ENCODE measurements at places on chromosomes 5 and 9. TPM values are rescaled to one million over a fixed set of nuclear protein-coding genes. Genes with fewer than 3 reads are reported as not detected.

Gene ARL14EPL
- not detected for polyA plus RNA-seq

Gene SLC25A2
- polyA plus RNA-seq: 0.23 TPM

Gene SPAG8
- 10.4 TPM for polyA plus RNA-seq

Gene CYSRT1
- 13.2 TPM for polyA plus RNA-seq

Gene TEX48
- polyA plus RNA-seq: not detected

Gene GABBR2
- polyA plus RNA-seq: 6.3 TPM

Gene PCDHA4
- 1.00 TPM for polyA plus RNA-seq

Gene MARCHF11
- 1.7 TPM for polyA plus RNA-seq

DNA sequence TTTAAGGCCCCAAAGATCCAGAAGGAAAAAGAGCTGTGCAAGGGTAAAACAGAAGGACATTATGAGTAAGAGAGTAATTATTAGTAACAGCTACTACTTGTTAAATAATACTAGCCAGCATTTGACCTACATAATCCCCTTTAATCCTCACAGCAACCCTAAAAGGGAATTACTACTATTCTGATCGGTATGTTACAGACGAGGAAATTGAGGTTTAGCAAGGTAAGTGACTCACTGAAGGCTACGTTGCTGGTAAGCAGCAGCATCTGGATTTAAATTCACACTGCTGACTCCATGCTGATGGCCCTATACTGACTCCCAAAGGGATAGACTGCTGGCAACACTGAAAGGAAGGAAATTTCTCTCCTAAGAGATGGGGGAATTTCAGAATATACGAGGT, 3.7 kb upstream of the FSD1L start:
- no peak for DNase-seq

GRCh38 chr9:94920420-94921091, 194.1 kb downstream of the AOPEP start:
- DNase-seq: no peak

- DNase-seq: no peak
Observed at GRCh38 chr5:89028595-89029285, 145.8 kb upstream of the MEF2C start.

DNA sequence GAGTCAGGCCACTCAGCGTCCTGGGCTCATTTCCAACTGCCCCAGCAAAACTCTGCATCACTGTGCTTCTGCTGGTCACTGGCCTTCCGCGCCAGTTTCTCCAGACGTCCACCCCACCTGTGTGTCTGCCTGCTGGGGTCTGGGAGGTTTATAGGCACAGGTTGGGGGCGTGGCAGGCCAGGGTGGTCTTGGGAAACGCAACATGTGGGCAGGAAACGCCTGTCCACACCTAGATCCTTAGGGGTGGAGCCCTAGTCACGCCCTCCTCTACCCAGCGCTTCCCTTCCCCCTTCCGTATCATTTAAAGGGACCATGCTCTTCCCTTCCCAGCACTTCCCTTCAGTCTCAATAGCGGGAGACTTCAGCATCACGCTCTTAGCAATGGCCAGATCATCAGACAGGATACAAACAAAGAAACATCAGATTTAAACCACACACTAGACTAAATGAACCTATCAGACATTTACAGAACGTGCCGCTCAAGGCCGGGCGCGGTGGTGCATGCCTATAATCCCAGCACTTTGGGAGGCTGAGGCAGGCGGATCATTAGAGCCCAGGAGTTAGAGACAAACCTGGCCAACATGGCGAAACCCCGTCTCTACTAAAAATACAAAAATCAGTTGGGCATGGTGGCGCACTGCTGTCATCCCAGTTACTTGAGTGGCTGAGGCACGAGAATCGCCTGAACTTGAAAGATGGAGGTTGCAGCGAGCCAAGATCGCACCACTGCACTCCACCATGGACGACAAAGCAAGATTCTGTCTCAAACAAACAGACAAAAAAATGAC, 11.8 kb upstream of the BTNL9 start:
- no peak for DNase-seq

DNA sequence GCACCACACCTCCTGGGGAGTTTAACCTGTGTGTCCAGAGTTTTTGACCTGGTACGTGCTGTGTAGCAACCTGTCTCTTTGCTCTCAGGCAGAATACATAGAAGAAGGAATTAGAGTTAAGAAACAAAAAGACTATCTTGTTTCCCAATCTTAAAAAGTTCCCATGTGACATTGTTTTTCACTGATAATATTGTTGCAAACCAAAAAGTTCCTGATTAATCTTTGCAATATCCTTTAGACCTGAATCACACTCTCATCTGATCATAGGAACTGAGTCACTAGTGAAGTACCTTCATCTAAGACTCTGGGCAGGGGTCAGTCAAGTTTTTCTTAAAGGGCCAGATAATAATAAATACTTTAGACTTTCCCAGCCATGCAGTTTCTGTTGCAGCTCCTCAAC, 35.1 kb downstream of the BASP1 start:
- no peak for DNase-seq

GRCh38 chr9:121568343-121569265, 69.0 kb upstream of the GGTA1 start:
- no peak for DNase-seq

- DNase-seq: no peak
Observed at GRCh38 chr5:41087461-41087860, 16.3 kb upstream of the MROH2B start.

DNA sequence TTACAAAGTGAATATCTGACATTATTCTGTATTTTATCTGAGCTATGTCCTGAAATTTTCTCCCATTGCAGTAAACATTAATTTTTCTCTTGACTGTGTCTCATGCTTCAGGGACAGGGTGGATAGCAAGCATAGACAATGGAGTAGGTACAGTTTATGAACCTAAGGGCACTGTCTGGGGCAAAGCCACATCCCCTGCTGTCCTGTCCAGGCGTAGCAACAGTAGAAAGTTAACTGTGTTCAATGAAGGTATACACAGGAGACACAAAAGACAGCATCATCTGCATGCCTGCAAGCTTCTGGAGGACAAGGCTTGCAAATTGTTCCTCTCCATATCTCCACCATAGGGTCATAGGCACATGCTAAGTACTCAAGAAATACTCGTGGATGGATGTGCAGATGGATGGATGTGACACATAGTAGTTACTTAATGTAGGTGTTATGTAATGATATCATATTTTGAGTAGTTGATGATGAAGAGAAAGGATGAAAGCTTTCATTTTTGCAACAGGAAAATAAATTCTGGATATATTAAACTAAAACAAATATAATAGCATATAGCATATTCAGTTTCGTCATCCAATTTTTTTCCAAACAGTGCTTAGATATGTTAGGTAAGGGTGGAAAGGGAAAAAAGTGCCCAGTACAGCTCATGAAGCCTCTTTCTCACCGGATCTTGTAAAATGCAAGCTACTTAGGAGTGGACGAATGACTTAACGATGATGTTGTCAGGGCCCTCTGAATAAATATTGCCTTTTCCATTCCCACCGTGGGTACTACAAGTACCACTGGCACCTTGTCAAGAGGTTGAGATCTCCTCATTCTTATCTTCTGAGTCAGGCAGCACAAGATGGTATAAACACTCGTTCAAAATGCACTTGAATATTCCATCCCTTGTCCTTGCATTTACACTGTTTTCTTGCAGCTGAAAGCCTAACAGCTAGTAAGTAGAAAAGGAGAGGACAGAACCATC, 19.9 kb upstream of the ZSWIM6 start:
- no peak for DNase-seq

DNA sequence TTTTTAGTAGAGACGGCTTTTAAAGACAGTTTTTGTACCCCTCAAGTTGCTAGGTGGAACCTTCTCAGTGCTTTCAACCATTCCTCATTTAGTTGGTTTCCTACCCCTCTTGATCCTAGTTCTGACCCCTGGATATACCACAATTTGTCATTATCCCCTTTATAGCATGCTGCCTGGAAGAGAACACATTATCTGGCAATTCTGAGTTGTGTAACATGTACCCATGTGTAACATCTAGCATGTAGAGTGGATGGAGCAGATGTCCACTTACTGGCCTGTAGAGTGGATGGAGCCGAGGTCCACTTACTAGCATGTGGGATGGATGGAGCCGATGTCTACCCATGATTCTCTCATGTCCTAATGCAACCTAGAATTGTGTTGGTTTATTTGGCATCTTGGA, 7.5 kb downstream of the SLC36A1 start:
- no peak for DNase-seq

DNA sequence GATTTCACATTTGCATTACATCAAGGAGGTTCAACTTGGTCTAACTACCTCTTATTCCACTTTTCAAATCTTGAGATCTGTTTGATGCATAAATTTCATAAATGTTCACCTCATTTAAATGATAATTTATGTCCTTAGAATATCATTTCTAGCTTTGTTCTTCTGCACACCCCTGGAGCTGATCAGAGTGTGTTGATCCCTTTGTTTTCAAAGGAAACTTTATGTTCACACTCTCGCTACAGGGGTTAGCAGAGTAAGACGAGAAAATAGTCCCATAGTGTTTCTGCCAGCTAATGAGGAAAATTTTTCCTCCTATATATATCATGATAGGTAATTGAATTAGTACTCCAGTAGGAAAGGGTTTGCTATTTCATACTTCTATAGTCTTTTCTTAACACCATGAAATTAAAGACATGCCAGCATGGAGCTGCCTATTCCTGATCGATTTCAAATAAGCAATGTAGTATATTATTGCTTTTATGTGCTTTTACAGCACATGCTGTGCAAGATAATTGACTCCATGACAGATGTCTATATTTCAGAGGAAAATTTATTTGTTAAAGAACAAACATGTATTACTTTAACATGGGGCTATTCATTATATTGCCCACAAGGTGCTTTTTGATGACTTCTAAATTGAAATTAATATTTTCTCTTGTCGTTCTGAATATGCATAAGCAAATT, 4.8 kb upstream of the PAM start:
- DNase-seq: no peak

DNA sequence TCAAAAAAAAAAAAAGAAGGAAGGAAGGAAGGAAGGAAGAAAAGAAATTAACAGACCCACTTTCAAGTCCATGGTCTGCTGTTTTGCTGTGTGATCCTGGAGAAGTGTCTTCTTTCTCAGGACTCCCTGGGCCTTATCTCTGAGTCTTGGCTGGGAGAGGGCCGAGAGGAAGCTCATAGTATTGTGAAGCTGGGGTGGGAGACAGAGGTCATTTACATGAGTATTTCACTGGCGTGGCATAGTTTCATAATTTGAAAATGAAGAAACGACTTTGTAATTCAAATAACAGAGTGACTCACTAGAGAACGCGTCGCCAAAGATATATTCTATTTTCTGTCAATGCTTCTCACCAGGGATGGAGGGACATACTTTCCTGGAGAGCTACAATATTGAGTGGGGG, 2.4 kb upstream of the C9orf50 start:
- no peak for DNase-seq

DNA sequence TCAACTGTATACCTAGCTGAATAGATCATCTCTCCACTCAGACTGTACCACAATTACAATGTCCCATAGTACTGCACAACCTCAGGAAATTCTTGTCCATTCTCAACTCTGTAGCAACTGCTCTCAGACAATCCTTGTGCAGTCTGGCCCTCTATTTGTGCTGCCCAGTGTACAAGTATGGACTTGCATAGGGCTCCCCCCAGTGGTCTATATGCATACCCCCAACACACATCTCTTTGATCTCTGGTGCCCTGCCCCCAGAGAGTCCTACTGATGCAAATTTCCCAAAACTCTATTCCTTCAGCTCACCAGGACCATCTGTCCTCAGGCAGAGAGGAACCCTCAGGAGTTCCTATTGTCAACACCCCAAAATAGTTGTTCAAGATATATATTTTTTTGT, 205.3 kb downstream of the SLCO4C1 start:
- no peak for DNase-seq

- no peak for DNase-seq
Observed at GRCh38 chr5:14237317-14238086, 94.4 kb downstream of the TRIO start.

- DNase-seq: no peak
Observed at GRCh38 chr9:9612755-9613154, 1000.0 kb downstream of the PTPRD start.

GRCh38 chr9:73118286-73118685, 33.4 kb upstream of the ANXA1 start:
- DNase-seq: no peak

DNA sequence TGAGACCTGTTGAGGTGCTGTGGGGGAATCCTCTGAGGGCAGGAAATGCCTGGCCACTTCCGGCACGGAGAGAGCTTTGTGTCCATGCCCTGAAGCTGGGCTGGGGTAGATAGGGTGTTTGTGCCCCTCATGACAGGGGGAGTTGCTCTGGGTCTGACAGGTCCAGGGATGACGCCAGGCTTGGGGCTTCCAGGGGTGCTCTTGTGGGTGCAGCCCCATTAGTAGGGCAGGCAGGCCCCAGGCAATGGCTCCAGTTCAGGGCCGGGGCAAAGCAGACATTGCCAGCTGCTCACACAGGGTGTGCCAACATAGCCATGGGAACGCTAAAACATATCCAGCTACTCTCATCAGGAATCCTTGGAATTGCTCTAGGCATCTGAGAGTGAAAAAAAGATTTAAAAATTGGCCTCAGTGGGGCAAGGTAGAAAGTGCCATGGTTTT, 21.1 kb downstream of the PITX1 start:
- no peak for DNase-seq

- DNase-seq: no peak
Observed at GRCh38 chr5:150122536-150123481, 32.8 kb downstream of the PDGFRB start.

GRCh38 chr5:139745132-139745799, 50.3 kb upstream of the PSD2 start:
- no peak for DNase-seq

GRCh38 chr5:72235725-72236124, 84.3 kb downstream of the MRPS27 start:
- no peak for DNase-seq

DNA sequence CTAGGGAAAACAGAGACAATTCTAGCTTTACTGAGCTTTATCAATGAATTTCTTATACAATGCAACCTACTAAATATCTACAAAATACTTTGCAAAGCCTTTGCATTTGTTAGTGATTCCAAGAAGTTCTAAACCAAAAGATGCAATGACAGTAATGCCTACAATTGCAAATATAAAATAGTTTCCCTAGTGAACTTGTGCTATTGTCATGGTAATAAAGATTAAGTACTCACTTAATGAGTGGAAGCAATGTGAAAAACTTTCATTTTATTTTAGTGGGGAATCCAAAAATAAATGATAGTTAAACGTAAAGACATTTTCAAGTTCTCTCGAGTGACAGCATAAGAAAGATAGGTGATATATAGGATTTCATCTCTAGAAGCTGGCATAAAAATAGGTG, 270.5 kb upstream of the CTNND2 start:
- no peak for DNase-seq

GRCh38 chr9:133750982-133751649, 13.0 kb upstream of the SARDH start:
- DNase-seq: no peak

DNA sequence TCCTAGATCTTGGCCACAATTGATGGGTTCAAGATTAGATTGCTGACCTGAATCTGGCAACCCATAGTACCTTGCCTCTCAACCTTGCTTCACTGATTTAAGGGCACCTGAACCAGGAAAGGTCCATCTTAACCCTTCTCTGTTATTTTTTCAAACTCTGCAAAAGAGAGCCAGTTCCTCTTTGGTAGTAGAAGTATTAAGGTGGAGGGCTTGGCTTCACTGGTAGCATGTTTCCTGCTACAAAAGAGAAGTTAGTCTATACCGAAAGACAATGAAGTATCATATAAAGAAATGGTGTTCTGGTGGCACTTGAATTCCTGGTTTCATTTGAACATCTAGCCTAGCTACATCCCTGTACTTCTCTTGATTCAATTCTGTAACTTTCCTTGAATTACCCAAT, 8.5 kb downstream of the ALG2 start:
- DNase-seq: no peak

- no peak for DNase-seq
Observed at GRCh38 chr5:140181002-140181483, 6.1 kb downstream of the CYSTM1 start.

Measured in left kidney (tissue), 8 donors.